ENCODE measurements at places on chromosomes 16 and 17.

DNA sequence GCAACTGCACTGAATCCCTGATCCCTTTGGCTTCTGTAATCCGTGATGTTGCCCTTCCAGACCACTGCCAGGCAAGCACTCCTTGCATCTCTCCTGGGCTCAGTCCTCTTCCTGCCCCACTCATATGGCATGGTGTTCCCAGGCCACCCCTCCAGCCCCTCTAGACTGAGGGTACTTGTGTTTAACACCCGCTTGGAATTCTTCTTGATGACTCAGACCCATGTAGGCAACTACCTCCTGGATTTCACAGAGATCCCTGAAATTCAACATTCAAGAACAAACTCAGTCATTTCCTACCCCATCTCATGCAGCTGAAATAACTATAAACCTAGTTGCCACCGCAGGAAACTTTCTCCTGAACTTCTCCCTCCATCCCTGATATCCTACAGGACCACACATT is 541.9 kb upstream of the CDH11 start:
- DNase-seq, result no peak

DNA sequence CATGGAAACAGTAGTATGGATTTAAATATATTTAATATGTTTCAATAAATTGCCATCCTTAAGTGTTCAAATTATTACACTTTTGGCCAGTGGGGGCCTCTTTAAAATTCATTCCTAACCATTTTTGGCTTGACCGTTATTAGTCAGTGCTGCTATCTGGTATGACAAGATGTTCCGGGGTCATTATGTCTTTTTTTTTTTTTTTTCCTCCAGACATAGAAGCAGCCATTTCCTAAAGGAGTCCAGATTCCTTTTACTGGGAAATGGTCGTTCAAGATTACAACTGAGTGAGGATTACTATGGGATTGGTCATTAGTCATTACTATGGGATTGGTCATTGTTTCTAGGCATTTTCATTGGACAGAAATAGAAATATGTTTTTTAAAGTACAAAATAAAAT is 53.4 kb downstream of the NF1 start:
- no peak for DNase-seq

GRCh38 chr17:42436391-42436790 is 13.3 kb upstream of the CAVIN1 start:
- no peak for DNase-seq

DNA sequence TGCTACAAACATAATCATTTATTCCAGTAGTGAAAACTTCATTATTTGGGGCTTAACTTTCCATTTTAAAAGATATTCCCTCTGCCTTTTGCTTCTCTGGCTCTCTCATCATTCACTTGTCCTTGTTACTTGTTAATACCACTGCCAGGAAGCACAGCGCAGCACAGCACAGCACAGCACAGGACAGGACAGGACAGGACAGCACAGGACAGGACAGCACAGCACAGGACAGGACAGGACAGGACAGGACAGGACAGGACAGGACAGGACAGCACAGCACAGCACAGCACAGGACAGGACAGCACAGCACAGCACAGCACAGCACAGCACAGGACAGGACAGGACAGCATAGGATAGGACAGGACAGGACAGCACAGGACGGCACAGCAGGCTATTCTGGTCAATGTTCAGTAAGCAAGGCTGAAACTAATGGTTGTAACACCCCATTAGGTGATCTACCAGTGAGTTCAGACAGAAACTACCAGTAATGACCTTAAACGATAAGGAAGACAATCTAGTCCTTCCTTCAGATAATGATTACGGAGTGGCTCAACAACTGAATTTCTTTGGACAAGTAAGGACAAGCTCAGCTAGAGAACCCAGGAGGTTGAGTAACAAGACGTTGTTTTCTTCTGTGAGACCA is 31.9 kb downstream of the COG1 start:
- DNase-seq, result no peak

- no peak for DNase-seq
These were observed 10.4 kb downstream of the SLC25A10 start for GRCh38 chr17:81722184-81723120.

- DNase-seq, result no peak
These were observed 22.8 kb downstream of the NUP85 start for GRCh38 chr17:75228305-75228704.

DNA sequence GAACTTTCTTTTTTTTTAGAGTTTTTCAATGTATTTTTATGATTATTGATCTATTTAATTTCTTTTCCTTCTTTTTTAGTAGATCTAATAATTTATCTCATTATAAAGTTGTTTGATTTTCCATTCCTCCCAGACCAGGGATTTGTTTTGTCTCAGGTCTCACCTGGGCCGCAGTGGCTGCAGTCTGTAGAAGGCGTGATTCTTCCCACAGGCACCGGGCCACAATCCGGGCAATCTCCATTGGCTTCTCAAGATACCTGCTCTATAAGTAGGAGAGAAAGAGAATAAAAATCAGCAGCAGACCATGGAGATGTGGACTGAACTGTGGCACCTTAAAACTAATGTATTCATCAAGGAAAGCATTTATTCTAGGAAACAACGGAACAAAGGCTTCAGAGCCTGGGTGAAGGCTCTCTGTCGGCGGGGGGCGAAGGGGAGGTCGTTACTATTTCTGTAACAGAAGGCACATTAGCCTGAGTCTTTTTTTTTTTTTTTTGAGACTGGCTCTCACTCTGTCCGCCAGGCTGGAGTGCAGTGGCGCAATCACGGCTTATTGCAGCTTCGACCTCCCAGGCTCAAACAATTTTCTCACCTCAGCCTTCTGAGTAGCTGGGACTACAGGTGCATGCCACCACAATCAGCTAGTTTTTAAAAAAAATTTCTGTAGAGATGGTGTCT is 42.7 kb downstream of the STAT3 start:
- no peak for DNase-seq

Data from activated CD8-positive, alpha-beta memory T cell treated with anti-CD3 and anti-CD28 coated beads for 1 hour (primary cell).